K562 (cell line): ENCODE measurements at places on chromosomes 7 and 10. TPM values are rescaled to one million over a fixed set of nuclear protein-coding genes. Genes with fewer than 3 reads are reported as not detected.

GRCh38 chr10:66999762-67000545, 74.1 kb downstream of the LRRTM3 start:
- H3K27me3 ChIP-seq: no peaks in the 10 kb centered on the region
- no peaks in the 10 kb centered on the region for H3K4me1 ChIP-seq
- no peaks in the 10 kb centered on the region for H3K36me3 ChIP-seq
- no peak overlapping the region for H3K4me3 ChIP-seq
- DNase-seq: no peak
- no peak overlapping the region for H3K27ac ChIP-seq

- no peak overlapping the region for H3K4me3 ChIP-seq
- no peaks in the 10 kb centered on the region for H3K27me3 ChIP-seq
- H3K4me1 ChIP-seq: no peaks in the 10 kb centered on the region
- no peaks in the 10 kb centered on the region for H3K36me3 ChIP-seq
Measured at GRCh38 chr7:74068378-74069085, 15.1 kb upstream of the LIMK1 start.

DNA sequence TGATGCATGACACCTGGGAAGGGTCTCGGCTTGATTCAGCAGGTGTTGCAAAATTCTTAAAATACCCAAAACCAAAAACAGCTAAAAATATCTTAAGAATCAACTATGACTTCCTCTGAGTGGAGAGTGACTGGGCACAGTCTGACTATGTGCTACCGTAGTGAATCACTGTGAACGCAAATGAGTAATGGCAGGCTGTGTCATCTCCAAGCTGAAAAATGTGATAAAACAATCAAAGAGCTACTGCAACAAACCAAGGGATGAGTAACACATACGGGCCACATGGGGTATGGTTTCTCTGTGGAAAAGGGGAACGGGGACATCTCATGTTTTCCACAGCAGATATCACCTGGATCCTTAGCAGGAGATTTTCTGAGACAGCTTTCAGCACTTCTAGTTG, 127.5 kb downstream of the ABCA13 start:
- no peaks in the 10 kb centered on the region for H3K36me3 ChIP-seq
- no peaks in the 10 kb centered on the region for H3K4me1 ChIP-seq
- H3K4me3 ChIP-seq: no peak overlapping the region
- H3K27ac ChIP-seq: no peak overlapping the region

DNA sequence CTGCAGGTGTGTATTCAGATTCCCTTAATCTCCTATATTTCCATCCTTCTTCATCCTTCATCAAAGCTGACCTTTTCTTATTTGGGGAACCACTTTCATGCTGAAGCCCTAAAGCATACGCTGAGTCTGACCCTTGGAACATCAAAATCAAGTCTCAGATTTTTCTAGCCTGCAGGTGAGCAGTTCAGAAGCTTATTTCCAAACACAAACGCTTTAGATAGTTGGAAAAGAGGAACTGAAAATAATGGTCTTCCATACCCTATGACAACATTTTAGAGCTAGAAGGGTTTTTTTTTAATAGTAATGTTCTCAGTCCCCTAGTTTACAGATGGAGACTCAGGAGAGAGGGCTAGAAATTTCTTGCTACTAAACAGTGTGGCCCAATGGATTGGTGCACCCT, 1.6 kb upstream of the AGK start:
- peaks cover 13% of the 10 kb centered on the region; the same call in 1 of the 3 replicates for H3K36me3 ChIP-seq
- H3K27ac ChIP-seq: no peak overlapping the region
- peaks cover 6% of the 10 kb centered on the region; the same call in 1 of the 3 replicates for H3K27me3 ChIP-seq
- DNase-seq: no peak
- peaks cover 12% of the 10 kb centered on the region for H3K4me1 ChIP-seq

- H3K4me1 ChIP-seq: peaks cover 17% of the 10 kb centered on the region
- no peaks in the 10 kb centered on the region for H3K27me3 ChIP-seq
- peak within 1 kb of the TSS; percentile 66 for H3K4me3 ChIP-seq
- peak; percentile 96 for DNase-seq
- H3K36me3 ChIP-seq: peaks cover 13% of the 10 kb centered on the region
- H3K27ac ChIP-seq: peak within 1 kb of the TSS; percentile 81
Measured at GRCh38 chr7:76302347-76303201, at the start of gene HSPB1. TSS of gene HSPB1 (plus strand) at chr7:76302673. CDS start at chr7:76302713, 40 bp downstream.

The SYT15 gene
- total RNA-seq: 0.65 and 0.82 TPM in 2 replicates

The WNT8B gene
- not detected in 2 replicates for total RNA-seq

The GIMAP8 gene
- 0.16 TPM in 1 of 2 replicates, not detected in the other for total RNA-seq

The EFCAB10 gene
- total RNA-seq: 17.3 and 19.7 TPM in 2 replicates

DNA sequence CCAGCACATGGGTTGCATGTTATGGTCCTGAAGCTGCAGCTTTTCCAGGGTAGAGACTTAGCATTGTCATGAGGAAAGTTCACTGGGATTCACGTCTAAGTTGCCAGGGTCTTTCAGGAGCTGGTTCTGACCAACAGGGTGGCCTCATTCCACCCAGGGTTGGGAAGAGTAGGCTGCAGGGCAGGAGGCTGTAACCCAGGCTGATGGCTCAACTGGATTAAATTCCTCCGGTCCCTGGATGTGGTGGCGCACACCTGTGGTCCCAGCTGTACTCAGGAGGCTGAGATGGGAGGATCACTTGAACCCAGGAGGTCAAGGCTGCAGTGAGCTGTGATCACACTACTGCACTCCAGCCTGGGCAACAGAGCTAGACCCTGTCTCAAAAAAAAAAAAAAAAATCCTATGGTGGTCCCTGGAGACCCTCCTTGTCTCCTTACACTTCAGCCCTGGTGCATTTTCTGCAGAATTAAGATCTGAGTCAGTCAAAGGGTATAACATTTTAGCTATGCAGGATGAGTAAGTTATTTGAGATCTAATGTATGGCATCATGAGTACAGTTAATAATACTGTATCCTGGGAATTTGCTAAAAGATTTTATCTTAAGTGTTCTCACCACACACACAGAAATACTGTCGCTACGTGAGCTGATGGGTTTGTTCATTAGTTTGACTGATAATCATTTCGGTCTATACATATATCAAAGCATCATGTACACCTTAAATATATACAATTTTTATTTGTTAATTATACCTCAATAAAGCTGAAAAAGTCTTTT, 44.0 kb downstream of the ASB13 start:
- H3K27me3 ChIP-seq: no peaks in the 10 kb centered on the region
- H3K27ac ChIP-seq: no peak overlapping the region
- H3K36me3 ChIP-seq: no peaks in the 10 kb centered on the region
- H3K4me1 ChIP-seq: peaks cover 21% of the 10 kb centered on the region
- DNase-seq: no peak
- H3K4me3 ChIP-seq: no peak overlapping the region

The SFXN2 gene
- 20.6 and 23.8 TPM in 2 replicates for total RNA-seq

DNA sequence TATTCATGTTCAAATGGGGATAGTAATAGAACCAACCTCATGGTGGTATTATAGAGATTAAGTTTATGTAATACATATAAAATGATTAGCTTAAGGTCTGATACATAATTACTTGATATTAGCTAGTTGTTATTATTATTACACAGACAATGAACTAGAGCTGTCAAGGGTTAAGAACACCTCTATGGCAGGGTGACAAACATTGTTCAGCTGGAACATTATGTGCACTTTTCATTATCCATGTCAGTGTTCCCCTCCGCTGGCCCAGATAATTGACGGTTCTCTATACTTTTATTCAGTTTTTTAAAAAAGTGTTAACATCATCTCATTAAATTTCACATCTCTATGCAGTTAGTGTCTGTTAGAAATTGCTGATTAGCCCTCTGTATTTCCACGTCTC, 142.1 kb downstream of the CDK14 start:
- H3K27ac ChIP-seq: no peak overlapping the region
- H3K27me3 ChIP-seq: no peaks in the 10 kb centered on the region
- H3K4me3 ChIP-seq: no peak overlapping the region
- H3K36me3 ChIP-seq: no peaks in the 10 kb centered on the region
- no peak for DNase-seq

- no peaks in the 10 kb centered on the region for H3K36me3 ChIP-seq
Measured at GRCh38 chr7:131241386-131241785, 86.3 kb upstream of the MKLN1 start.

The LRRN3 gene
- 0.20 and 0.35 TPM in 2 replicates for total RNA-seq

The CDHR3 gene
- 0.34 and 0.66 TPM in 2 replicates for total RNA-seq

GRCh38 chr10:99648717-99649116, 10.6 kb upstream of the ENTPD7 start:
- no peak overlapping the region for H3K4me3 ChIP-seq
- DNase-seq: no peak
- H3K36me3 ChIP-seq: no peaks in the 10 kb centered on the region
- no peak overlapping the region for H3K27ac ChIP-seq

The KCP gene
- 0.16 TPM in 1 of 2 replicates, not detected in the other for total RNA-seq

The OR9A2 gene
- total RNA-seq: not detected in 2 replicates

GRCh38 chr7:99124751-99125504, 19.0 kb downstream of the SMURF1 start:
- H3K4me3 ChIP-seq: no peak overlapping the region
- H3K27ac ChIP-seq: no peak overlapping the region
- H3K27me3 ChIP-seq: no peaks in the 10 kb centered on the region
- DNase-seq: no peak

DNA sequence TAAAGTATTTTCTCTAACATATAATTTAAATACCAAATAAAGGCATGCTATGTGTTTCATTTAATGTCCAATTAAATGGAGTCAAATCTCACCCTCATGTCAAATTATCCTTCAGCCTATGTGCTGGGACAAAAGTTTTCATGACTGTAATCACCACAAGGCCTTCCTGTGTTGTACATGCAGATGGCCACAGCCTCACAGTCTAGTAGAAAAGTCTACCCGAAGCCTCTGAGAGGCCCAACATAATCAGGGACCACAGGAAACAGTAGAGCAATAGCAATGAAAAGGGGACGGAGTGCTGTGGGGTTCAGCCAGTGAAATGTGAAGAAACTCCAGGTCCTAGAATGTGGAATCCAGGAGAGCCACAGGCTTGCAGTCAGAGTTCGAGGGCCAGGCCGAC, 140.2 kb upstream of the KLF6 start:
- peaks cover 11% of the 10 kb centered on the region; the same call in 1 of the 2 replicates for H3K4me1 ChIP-seq
- H3K36me3 ChIP-seq: no peaks in the 10 kb centered on the region
- no peaks in the 10 kb centered on the region for H3K27me3 ChIP-seq
- no peak overlapping the region for H3K27ac ChIP-seq

DNA sequence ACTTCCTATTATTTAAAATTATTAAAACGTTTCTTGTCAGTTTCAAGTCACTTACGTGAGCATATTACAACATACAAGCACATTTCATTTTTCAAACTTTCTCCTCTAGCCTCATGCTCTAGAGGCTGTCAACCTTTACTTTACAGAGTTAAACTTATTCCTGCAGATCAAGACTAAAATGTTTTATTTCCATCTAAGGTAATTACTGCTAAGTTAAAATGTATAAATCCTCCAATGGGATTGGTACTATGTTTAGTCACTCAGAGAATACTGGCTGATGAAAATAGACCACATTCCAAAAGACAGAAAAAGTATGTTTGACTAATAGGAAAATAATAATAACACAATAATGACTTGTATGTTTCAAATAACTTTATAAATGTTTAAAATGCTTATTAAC, 8.4 kb upstream of the TRDMT1 start:
- no peaks in the 10 kb centered on the region for H3K36me3 ChIP-seq
- no peak overlapping the region for H3K27ac ChIP-seq
- H3K27me3 ChIP-seq: no peaks in the 10 kb centered on the region
- peaks cover 33% of the 10 kb centered on the region for H3K4me1 ChIP-seq
- no peak for DNase-seq
- H3K4me3 ChIP-seq: no peak overlapping the region

DNA sequence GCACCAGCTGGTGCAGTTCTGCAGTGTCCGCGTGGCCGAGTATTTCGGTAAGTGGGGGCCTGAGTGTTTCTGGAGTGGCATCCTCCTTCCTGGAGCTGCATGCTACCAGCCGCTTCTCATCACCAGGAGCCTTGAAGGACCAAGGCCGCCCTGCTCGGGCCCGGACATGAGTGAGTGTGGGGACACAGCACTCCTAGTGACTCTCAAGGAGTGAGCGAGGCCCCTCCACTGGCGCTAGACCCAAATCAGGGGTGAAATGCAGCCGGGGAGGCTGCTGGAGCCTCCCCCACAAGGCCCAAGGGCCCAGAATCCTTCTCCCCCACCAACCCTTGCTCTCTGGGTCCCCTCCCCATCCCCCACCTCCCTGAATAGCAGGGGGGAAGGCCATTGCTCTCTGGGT, 48.0 kb downstream of the CAMK2B start:
- no peaks in the 10 kb centered on the region for H3K36me3 ChIP-seq
- H3K27ac ChIP-seq: no peak overlapping the region
- no peak overlapping the region for H3K4me3 ChIP-seq
- peaks cover 92% of the 10 kb centered on the region for H3K27me3 ChIP-seq
- DNase-seq: no peak
- H3K4me1 ChIP-seq: peaks cover 33% of the 10 kb centered on the region

DNA sequence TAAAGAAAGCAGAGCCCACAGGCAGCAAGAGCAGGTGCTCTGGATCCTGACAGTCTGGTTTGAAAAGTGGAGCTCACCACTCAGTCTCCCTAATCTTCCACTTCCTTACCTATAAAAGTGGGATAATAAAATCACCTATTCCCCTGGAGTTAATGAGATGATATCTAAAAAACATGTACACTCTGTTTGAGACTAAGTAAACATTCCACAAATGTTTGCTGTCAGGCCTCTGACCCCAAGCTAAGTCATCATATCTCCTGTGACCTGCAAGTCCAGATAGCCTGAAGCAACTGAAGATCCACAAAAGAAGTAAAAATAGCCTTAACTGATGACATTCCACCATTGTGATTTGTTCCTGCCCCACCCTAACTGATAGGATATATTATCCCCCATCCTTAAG, 1324.5 kb downstream of the XPNPEP1 start:
- H3K4me3 ChIP-seq: no peak overlapping the region
- H3K27me3 ChIP-seq: no peaks in the 10 kb centered on the region
- H3K4me1 ChIP-seq: no peaks in the 10 kb centered on the region
- H3K36me3 ChIP-seq: no peaks in the 10 kb centered on the region

The ZNF503 gene
- 0.20 TPM in 1 of 2 replicates, not detected in the other for total RNA-seq

GRCh38 chr7:39651265-39651664, 27.9 kb downstream of the RALA start:
- no peaks in the 10 kb centered on the region for H3K27me3 ChIP-seq
- no peak for DNase-seq
- no peaks in the 10 kb centered on the region for H3K36me3 ChIP-seq
- H3K27ac ChIP-seq: no peak overlapping the region
- H3K4me3 ChIP-seq: no peak overlapping the region
- no peaks in the 10 kb centered on the region for H3K4me1 ChIP-seq

DNA sequence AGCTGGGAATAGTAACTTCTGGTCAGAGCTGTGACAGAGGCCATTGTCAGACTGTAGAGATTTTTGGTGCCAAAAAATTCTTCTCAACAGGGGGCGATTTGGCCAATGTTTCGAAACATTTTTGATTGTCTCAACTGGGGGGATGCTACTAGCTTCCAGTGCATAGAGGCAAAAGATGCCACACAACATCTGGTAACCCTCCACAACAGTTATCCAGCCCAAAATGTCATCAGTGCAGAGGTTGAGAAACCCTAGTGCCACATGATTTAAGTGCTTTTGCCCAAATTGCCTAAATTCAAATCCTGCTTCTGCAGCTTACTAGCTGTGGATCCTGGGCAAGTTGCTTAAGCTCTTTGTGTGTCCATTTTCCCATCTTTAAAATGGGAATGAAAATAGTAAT, 71.9 kb downstream of the FZD1 start:
- DNase-seq: no peak
- H3K27me3 ChIP-seq: peaks cover 2% of the 10 kb centered on the region; the same call in 1 of the 2 replicates
- H3K36me3 ChIP-seq: no peaks in the 10 kb centered on the region
- H3K4me1 ChIP-seq: no peaks in the 10 kb centered on the region
- H3K4me3 ChIP-seq: no peak overlapping the region
- H3K27ac ChIP-seq: no peak overlapping the region

- H3K4me1 ChIP-seq: no peaks in the 10 kb centered on the region
- peaks cover 50% of the 10 kb centered on the region for H3K27me3 ChIP-seq
- no peaks in the 10 kb centered on the region for H3K36me3 ChIP-seq
- no peak for DNase-seq
Measured at GRCh38 chr7:88927-89231, 103.5 kb upstream of the FAM20C start.
